ENCODE measurements at places on chromosomes 7 and 10.

GRCh38 chr7:73978661-73979563 lies 49.1 kb upstream of the ELN start:
- DNase-seq: peak; percentile 93

- peak; percentile 61 for DNase-seq
Measured at GRCh38 chr10:103493916-103494877, 692 bp downstream of the NEURL1 start.

DNA sequence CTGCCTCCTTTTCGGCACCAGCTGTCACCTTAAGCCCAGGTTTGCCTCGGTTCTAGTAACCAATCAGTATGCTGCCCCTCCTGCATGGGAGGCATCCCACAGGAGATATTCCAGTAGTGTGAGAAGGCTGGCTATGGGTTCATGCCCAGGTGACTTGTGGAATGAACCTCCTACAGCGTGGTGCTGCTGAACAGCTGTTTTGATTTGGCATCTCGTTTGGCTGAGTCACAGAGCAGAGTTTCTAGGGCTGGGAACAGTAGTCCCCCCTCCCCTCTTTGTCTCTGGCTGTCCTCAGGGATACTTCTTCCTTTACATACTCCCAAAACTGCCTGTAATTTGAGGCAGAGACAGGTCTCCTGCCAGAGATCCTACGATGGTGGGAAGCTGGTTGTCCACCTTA lies 16.1 kb downstream of the R3HCC1L start:
- peak; percentile 1 for DNase-seq

DNA sequence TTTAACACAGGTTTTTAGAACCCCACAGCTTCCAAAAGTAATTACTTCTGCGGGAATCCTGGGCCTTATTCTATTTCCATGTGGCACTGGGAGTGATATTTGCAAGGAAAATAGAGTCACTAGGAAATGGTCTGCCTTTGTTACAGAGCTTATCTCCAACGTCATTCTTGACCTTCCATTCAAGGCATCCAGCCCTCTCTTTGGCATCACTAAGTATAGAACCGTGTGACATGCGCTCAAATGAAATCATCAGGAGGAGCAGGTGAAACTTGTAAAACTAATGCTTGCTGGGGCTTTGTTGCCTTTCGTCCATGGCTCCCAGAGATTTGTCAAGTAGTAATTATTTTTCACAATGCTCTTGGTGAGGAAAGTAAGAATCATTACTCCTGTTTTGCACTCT lies 73.4 kb downstream of the PAPSS2 start:
- DNase-seq: peak; percentile 13

- DNase-seq: no peak
Measured at GRCh38 chr10:77746047-77746707, 108.6 kb upstream of the KCNMA1 start.

DNA sequence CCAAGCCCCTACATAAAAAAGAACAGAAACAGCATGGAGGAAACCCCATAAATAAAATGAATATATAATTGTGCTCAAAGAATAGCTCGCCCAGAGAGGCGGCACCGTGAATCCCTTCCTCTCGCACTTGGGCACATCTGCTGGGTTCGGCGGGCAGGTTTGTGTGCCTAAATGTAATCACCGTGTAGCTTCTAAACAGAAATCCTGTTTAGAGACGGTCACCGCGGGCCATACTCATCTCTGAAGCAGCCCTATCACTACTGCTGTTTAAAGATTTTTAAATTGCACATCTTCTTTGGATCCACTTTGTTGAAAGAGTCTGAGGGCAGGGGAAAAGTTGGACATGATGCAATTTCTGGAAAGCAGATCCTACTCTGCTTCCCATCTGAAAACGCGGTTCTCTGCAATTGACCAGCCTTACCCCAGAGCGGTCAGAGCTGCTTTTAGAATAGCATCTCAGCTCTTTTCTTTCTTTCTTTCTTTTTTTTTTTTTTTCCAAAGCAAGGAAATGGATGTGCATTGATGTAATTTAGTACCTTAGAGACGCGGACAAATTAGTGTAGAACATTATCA lies 6.4 kb downstream of the DRGX start:
- peak; percentile 62 for DNase-seq

- no peak for DNase-seq
Measured at GRCh38 chr7:2673934-2674333, 14.1 kb upstream of the AMZ1 start.

DNA sequence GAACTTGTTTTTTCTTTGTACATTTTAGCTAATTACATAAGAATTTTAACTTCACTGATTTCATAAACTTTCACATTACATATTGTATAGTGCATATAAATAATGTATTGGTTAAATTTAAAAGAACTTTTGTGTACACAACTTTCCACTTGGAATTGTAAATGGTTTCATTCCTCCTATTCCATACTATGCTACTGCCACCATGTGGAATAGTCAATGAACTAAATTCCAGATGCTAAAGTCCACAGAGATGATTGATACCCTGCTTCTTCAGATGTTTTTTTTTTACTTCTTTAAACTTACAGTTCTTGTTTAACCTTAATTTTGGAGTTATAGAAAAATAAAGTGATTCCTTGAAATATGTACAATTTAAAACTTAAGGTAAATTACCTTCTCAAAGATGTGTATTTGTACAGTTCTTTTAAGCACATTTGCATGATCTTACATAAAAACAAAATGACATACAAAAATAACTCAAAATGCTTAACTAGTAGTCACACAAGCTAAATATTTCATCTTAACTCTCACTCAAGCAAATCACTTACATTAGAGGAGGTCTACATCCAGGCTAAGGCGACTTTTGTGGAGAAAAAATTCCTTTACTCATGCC lies 247.6 kb upstream of the HGF start:
- DNase-seq: peak; percentile 57

- DNase-seq: no peak
Measured at GRCh38 chr7:89002981-89003956, 207.7 kb upstream of the TEX47 start.

- no peak for DNase-seq
Measured at GRCh38 chr10:133358162-133358924, 524 bp upstream of the FUOM start.

- no peak for DNase-seq
Measured at GRCh38 chr10:26464632-26465280, 26.6 kb downstream of the APBB1IP start.

DNA sequence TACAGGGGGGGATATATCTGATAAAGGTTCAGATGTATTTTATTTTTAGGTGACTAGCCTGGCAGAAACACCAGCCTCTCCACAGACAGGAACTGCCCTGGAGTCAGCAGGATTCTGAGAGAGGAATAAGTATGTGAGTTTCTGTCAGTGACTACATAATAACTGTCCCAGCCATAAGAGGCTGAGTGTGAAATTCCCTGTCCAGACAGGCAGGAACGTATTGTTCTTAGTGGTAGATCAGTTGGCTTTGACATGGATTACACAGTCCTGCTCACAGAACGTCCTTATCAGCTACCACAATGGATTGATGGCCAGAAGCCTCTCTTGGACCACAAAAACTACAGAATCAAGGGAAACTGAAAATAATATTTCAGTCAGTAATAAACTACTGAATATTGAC lies 709.8 kb downstream of the PCDH15 start:
- DNase-seq: no peak

DNA sequence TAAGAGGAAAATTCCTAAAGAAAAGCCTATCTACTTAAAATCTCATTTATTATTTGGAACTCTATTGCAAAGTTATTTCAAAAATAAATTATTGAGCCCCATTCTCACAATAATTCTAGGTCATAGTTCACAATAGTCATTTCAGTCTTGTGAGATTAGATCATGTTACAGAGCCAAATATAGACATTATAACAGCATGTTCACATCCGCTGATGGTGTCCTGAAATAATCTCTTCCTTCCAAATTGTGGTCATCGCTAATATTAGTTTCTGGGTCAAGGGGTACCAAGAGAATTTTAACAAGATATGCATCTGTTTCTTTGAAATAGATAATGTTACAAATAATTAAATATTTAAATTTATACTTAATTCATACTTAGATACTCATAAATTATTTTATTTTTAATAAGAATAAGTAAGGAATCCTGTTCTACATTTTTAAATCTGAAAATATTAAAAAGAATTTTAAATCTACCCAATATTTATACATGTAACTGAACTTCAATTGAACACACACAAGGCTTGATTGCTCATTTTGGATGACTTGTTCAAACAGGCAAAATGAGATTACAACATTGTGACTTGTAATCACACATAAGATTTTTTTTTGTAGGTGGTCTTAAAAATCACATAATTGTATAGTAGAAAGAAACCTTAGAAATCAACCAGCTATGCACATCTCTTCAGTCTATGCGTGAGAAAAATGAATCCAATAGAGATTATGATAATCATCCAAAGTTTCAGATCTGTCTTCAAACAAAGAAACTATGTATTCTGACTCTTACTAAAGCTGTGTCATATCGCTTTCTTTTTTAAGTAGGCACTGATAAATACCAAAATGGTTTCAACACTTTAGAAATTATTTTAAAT lies 13.1 kb downstream of the GNAT3 start:
- DNase-seq: no peak

GRCh38 chr10:89921403-89921802 lies 220.0 kb downstream of the KIF20B start:
- no peak for DNase-seq

DNA sequence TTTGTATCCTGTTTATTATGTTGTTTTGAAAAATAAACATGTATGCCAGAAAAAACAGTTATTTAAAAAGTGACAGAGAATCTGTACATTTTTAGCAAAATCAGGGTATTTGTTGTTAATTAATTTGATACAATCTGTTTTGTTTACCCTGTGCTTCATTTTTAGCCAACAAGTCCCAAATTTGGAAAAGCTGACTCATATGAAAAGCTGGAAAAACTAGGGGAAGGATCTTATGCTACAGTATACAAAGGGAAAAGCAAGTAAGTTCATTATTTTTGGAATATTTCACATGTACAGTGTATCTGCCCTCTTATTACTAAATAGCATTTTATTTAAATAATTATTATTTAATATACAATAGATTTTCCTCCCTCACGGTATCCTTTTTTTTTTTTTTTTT lies 151.4 kb downstream of the CDK14 start:
- DNase-seq: no peak

DNA sequence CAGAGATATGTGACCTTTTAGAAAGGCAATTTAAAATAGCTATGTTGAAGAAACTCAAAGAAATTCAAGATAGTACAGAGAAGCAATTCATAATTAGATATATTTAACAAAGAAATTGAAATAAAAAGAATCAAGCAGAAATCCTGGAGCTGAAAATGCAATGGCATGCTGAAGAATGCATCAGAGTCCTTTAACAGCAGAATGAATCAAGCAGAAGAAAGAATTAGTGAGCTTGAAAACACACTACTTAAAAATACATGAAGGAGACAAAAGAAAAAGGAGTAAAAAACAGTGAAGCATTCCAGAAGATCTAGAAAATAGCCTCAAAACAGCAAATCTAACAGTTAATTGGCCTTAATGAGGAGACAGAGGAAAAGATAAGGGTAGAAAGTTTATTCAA lies 20.0 kb downstream of the ZPBP start:
- DNase-seq: no peak

DNA sequence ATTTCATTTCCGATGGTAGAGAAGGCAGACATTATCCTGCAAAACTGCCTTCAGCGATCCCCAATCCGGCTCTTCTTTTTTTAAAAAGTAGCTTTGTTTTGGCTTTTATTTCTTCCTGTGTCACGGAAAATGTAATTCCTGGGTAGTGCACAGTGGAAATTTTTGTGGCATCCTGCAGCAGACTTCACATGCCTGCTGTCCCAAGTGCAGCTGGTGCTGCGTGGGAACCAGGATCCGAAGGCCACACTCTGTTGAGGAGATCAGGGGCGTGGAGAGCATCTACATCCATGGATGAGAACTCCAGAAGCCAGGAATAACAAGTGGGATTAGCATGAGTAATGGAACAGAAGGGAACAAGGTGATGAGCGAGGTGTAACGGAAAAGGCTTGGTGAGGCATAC lies 4.6 kb downstream of the VWA2 start:
- no peak for DNase-seq

DNA sequence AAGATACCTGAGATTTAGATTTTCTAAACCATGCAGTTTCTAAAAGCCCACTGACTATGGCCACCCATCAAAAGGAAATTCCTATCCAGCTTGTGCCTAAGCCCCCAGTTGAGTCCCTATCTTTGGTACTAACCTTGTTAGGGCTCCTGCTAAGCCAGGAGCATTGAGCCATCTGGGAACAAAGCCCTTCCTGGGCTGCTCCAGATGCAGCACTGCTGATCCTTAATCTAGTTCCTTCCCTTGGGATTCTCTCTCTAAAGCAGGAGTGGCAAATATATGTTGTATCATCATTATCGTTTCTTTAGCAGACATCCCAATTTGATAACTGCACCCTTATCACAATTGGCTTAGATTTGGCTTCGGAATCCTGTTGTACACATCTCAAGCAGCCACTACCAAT lies 24.7 kb upstream of the PDLIM1 start:
- peak; percentile 15 for DNase-seq

DNA sequence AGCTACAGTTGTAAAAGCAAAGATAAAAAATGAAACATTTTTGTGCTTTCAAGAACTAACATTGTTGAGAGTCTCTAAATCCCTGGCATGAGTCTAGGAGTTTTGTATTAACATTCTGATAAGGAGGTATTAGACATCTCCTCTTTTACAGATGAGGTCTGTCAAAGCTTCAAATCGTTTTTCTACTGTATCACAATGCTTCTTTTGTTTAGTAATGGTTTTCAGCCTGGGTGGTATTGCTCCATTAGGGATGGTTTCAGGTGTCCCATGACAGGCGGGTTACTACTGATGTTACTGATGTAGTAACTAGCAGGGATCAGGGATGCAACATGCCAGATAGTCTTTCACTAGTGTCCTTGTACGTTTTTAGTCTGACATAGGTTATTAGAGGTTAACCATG lies 27.4 kb downstream of the STAM start:
- no peak for DNase-seq

DNA sequence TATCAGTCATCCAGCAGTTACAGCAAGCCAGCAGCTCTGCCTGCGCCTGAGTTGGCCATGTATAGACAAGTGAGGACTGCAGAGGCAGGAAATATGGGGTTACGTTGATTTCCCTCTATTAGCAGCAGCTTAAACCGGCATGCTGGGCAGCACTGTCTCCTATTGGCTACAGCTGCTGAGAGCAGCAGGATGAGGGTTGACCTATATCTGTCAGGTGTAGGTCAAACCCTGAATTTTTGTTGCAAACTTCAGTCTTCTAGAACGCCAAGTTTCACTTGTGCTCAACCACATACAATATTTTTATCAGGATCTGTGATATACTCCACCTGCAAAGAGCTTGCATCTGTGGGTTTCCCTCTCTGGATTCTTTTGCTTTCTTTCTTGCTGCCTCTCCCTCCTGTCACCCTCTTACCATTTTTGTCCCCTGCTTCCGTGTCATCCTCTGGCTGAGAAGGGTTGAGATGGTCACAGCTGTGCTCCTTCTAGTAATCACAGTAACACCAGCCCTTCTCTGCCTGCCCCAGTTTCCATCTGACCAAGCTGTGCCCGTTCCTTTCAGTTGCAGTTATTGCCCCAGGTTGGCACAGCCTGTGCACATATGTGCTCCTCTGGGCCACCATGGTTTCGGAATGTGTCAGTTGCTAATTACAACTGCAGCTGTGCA lies 23.8 kb upstream of the GLCCI1 start:
- peak; percentile 38 for DNase-seq

GRCh38 chr7:30926313-30926712 lies 14.7 kb downstream of the AQP1 start:
- no peak for DNase-seq

All from NCI-H69 (cell line).